NCI-H1436 treated with DMSO at 0.1 percent for 48 hours (cell line): ENCODE measurements at places on chromosomes 7 and 10.

- no peak for DNase-seq
Observed at GRCh38 chr10:87866412-87866974, 3.1 kb downstream of the PTEN start.

- DNase-seq: no peak
Observed at GRCh38 chr10:35641676-35642034, 441 bp downstream of the FZD8 start.

DNA sequence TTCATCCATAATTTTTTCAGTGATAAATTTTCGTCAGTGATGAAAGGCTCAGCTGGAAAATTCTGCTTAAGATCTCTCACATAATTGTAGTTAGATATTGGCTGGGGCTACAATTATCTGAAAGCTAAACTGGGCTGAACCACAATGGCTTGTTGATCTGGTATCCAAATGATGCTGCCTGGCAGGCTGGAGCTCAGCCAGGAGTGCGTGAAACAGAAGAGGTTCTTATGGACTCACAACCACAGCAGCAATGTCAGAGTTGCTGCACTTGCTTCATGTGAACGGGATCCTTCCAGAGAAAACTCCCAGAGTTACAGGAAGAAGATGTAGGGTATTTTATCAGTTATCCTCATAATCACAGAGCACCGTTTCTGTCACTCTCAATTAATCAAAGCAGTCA lies 533.2 kb upstream of the POM121L12 start:
- no peak for DNase-seq

- DNase-seq: no peak
Observed at GRCh38 chr10:4851846-4852245, 25.8 kb downstream of the AKR1E2 start.

GRCh38 chr7:4703532-4703931 lies 21.4 kb downstream of the FOXK1 start:
- no peak for DNase-seq
